Activated T-cell treated with anti-CD3 and anti-CD28 coated beads, Interleukin-2, amount 50 U/mL, for 72 hours (primary cell): ENCODE measurements at places on chromosomes 7 and 10. TPM values are rescaled to one million over a fixed set of nuclear protein-coding genes. Genes with fewer than 3 reads are reported as not detected.

GRCh38 chr7:112360681-112361080, 89.6 kb upstream of the IFRD1 start:
- DNase-seq = no peak
- H3K4me1 ChIP-seq = no peaks in the 10 kb centered on the region
- peaks cover 2% of the 10 kb centered on the region for H3K27me3 ChIP-seq
- H3K4me3 ChIP-seq = no peak overlapping the region

DNA sequence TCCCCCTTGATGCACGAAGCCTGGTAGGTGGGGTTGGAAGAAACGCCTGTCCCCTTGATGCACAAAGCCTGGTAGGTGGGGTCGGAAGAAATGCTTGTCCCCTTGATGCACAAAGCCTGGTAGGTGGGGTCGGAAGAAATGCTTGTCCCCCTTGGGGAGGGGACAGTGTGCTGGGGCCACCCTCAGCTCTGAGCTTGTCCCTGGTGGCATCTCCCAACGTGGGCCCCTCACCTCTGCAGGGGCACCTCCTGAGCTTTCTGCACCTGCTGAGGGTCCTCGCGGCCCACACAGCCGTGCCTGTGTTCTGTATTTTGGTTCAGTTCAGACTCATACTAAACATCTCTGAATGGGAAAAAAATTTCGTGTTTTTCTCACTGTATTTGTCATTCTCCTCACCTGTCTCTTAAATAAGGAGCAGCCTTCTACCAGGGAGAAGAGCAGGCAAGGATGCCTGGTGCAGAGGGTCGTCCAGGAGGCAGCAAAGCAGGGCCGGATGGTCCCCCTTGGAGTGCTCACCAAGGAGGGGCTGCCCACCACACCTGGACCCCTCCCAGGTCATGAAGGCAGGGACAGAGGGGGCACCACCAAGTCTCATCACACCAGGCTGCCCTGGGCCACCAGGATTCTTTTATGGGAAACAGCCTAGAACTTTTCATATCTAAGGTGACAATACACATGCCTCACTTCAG, 24.7 kb downstream of the VIPR2 start:
- DNase-seq = no peak
- H3K27me3 ChIP-seq = peaks cover 5% of the 10 kb centered on the region
- H3K36me3 ChIP-seq = no peaks in the 10 kb centered on the region
- H3K4me1 ChIP-seq = no peaks in the 10 kb centered on the region

GRCh38 chr7:8068892-8069686, 100.5 kb downstream of the GLCCI1 start:
- DNase-seq = no peak
- no peak overlapping the region for H3K4me3 ChIP-seq
- no peak overlapping the region for H3K27ac ChIP-seq

DNA sequence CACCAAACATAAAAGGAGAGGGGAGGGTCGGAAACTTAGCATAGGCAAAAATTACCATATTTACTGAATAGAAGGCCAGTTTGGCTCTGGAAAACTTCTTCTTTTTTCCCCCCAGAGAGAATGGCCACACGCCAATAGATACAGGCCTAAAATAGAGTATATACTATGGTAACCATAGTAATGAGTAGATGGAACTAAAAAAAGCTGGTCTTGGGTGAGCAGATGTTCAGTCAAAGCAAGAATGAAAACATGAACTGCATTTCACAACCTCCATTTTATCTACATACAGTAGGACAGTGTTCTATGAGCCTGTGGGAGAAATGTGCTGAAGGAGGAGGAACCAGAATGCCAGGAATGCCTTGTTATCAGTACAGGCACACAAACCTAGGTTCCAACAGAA, 141.7 kb upstream of the SEMA3A start:
- H3K36me3 ChIP-seq = no peaks in the 10 kb centered on the region
- peaks cover 6% of the 10 kb centered on the region for H3K27me3 ChIP-seq
- H3K27ac ChIP-seq = no peak overlapping the region
- no peak for DNase-seq
- no peaks in the 10 kb centered on the region for H3K4me1 ChIP-seq

PLPP4 gene
- total RNA-seq = not detected
